ENCODE measurements at places on chromosomes 6 and 20.

DNA sequence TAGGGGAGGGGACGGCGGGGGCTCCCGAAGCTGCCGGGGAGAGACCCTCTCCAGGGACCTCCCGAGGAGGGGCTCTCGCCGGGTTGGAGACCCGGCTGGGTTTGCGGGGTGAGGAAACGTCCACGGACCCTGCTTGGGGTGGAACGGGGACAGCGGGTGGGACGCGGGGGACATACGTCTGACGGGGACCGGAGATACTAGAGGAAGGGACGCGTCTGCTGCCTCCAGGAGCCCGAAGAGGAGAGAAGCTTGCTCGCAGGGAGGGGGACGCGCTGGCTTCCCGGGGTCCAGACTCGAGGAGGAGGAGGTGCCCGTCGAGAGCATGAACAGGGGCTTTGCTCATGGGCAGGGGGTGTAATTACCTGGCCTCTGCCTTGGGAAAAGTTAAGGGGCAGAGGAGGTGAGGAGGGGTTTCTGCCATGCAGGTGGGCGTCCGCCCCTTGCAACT lies 593 bp downstream of the DNMT3B start:
- DNase-seq, result no peak

DNA sequence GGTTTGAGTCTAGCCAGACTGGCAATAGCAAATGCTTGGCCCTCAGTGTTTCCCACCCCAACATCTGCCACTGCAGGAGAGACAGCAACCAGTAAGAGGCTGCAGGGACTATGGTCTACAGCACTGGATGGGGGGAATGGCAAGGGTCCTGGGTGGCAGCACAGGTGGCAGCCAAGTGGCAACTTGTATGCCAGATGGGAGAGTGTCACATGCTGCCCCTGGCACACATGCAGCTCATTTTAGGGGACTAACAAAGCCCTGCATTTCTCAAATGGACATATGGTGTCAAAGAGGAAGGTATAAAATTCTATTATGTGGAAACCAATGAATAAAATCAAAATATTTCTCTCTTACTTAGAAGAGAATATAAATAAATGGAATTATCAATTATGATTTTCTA lies 298.7 kb upstream of the MARCKS start:
- DNase-seq, result no peak

DNA sequence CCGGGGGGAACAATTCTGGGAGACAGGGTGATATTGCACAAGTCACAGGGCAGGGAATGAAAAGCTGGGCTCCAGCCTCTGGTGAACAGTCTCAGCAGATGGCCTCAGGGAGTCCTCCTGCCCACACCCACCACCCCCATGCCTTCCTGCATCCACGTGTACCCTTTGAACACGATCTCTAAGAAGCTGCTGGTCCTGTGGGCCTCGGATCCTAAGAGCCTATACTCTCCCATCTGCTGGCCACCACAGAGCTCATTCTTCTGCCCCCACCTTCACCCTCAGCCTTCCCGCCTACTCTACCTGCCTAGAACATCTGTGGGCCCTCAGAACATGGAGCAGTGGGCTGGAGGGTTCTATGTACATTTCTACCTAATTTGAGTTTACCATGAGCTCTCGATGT lies 60.3 kb downstream of the TRERF1 start:
- no peak for DNase-seq

DNA sequence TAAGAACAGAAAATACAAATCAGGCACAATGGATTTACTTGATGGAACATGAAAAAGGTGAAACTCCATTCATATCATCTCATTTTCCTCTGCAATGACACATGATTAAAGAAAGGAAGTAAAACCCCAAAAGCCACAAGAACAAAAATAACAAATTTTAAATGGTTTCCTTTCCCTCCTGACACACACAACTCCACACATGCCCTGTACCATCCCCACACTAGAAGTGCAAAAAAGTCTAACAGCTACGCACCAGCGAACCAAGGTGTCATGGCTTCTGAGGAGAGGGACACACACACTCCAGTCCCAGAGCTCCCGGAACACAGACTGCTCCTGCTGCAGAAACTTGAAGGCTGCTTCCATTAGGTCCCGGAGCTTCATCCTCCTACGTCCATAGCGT lies 25.3 kb downstream of the MDN1 start:
- peak; percentile 22 for DNase-seq

GRCh38 chr6:57159127-57159526 lies 13.0 kb upstream of the BAG2 start:
- no peak for DNase-seq

GRCh38 chr6:148770408-148771211 lies 23.8 kb downstream of the UST start:
- peak; percentile 36 for DNase-seq

DNA sequence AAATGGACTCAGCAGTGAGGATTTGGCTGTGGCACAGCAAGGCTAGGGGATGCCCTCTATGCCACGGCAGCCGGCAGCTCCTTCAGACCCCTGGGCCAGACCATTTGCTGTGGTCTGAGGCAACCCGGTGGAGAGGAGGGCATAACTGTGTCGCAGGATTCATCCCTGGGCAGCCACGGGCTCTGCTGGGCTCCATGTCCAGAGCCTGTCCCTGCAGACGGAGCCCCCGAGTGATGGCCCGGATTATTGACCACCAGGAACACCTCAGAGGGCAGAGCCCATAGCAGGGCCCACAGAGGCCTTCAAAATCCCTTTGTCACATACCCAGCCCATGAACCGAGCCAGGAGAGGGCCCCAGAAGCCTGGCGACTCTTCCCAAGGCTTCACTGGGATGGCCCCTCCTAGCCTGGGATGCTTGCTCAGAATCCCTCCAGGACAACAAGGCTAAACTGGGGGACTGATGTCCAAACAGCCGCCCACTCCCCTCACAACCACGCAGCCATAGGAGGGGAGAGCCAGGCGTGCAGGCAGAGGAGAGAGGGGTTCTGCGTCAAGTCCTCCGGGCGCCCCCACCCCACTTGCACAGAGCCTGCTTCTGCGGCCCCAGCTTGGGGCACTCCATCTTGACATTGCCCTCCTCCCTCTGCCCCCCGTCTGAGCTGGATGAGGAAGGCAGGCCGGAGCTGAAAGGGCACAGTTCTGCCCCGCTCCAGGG lies 68.2 kb upstream of the AFDN start:
- DNase-seq, result no peak

DNA sequence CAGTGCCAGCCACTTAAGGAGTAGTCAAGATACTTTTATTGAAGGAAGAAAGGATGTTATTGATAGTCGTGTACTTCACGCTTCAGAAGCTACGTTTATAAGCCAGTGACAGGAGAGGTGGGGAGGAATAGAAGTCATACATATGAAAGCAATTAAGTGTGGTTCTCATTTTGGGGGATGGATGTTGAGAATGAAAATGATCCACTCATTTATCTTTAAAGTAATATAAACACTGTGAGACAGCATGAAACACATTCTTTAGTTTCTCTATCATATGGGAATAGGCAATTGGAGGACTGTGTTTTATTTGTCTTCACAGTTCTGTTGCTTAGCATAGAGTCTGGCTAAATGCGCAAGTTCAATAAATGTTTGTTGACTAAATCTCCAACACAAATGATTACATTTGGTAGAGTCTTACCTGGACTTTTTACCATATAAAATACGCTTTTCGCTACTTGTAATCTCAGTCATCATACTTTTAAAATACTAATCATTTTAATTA lies 35.2 kb downstream of the AK9 start:
- no peak for DNase-seq

DNA sequence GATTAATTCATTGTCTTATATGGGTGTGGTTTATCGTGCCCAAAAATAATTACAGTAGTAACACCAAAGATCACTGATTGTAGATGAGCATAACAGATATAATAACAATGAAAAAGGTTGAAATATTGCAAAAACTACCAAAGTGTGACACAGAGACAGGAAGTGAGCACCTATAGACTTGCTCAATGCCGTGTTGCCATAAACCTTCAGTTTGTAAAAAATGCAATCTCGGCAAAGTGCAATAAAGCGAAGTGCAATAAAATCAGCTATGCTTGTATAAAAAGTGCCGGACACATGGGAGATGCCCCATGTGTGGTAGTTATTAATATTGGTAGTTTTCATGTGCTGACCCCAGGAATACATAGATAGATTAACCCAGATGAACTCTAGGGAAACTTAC lies 192.6 kb downstream of the NRN1 start:
- no peak for DNase-seq

DNA sequence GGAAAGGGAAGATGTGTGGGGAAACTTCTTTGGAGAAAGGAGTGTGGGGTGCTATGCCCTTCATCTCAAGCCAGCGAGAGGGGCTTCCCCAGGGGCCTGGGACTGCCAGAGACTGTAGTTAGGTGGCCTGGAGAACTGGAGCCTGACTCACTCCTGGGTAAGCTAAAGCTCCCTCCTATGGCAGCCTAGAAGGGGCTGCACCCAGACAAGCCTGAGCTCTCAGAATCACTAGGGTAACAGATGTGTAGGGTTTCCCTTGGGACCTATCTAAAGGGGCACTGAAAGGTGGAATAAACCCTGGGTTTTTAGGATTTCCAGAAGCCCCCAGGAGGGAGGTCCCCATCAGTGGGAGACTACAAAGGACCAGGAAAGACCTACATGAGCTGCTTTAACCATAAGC lies 1.6 kb upstream of the ARMC2 start:
- peak; percentile 27 for DNase-seq

- DNase-seq, result no peak
Observed at GRCh38 chr6:155200012-155200411, 63.8 kb upstream of the CLDN20 start.

DNA sequence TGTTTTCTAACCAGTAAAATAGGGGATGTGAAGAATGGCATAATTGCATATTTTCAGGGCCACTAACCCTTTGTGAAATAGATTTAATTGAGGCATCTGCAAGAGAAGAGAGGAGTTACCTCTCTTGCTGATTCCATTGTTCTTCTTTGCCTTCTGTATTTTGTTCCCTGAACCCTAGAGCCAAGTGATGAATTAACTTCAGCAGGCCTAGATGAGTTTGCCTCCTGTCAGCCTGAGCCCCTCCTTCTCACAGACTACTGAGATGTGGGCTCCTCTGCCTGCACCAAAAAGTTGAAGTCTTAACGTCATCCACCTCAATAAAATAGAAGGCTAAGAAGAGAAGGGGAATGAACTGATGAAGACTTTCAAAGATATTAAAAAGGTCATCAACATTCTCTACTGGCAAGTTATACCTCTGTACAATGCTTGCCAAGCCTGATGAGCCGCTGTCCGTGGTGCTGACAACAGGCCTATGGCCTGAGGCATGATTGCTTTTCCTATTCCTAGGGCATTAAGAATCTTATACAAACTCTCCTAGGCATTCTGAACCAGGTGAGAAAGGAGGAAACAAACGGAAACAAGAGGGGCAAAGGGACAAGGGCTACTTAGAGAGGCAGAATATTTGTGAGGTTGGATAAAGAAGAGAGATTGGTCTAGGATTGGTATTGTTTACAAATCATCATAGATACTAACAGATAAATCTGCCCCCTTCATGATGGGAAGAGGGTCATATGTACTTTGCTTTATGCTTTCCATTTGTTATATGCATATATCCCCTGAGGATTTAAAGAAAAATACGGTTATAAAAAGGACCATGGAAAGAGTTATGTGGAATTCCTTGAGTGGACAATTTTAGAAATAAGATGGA lies 46.8 kb downstream of the CD24 start:
- DNase-seq, result no peak

DNA sequence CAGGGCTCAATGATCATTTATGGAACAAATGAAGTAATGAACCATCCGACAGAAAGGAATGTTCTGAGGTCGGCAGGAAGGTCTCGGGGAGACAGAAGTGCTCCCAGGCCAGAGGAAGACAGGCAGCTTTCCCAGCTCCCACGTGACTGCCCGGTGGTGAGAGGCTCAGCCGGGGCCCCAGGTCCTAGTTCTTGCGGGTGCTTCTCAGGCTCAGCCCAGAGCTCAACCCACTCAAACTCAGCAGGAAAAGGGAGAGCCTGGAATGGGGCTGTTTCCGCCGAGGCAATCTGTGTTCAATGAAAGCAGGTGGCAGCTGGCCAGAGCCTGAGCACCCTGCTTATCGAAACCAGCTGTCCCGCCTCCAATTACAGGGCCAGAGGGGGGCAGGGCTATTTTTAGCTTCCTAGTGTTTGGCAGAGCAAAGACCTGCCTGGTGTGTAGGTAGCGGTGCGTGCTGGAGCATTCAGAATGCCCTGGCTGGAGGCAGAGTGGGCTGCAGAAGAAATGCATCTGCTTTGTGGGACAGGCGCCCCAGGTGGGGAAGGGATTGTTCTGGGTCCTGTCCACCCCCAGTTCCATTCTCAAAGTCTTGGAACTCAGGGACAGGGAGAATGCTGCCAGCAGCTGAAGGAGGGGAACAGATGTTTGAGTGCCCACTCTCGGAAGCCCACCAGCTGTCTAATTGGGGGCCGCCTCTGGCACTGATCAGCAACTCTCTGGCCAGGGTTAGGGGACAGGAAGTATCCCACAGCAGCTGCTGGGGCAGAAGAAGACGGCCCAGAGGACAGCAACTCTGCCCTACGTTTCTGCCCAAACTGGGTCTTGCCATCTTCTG lies 145.1 kb downstream of the PREX1 start:
- no peak for DNase-seq

DNA sequence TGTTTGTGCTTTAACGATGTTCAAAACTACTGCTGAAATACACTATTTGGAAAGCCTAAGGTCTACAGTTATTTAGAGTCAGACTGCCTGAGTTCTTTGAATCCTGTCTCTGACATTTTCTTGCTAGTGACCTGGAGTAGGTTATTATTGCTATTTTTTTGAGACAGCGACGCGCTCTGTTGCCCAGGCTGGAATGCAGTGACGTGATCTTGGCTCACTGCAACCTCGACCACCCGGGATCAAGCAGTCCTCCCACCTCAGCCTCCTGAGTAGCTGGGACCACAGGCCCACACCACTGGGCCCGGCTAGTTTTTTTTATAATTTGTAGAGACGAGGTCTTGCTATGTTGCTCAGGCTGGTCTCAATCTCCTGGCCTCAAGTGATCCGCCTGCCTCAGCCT lies 96.6 kb downstream of the TIAM2 start:
- no peak for DNase-seq

DNA sequence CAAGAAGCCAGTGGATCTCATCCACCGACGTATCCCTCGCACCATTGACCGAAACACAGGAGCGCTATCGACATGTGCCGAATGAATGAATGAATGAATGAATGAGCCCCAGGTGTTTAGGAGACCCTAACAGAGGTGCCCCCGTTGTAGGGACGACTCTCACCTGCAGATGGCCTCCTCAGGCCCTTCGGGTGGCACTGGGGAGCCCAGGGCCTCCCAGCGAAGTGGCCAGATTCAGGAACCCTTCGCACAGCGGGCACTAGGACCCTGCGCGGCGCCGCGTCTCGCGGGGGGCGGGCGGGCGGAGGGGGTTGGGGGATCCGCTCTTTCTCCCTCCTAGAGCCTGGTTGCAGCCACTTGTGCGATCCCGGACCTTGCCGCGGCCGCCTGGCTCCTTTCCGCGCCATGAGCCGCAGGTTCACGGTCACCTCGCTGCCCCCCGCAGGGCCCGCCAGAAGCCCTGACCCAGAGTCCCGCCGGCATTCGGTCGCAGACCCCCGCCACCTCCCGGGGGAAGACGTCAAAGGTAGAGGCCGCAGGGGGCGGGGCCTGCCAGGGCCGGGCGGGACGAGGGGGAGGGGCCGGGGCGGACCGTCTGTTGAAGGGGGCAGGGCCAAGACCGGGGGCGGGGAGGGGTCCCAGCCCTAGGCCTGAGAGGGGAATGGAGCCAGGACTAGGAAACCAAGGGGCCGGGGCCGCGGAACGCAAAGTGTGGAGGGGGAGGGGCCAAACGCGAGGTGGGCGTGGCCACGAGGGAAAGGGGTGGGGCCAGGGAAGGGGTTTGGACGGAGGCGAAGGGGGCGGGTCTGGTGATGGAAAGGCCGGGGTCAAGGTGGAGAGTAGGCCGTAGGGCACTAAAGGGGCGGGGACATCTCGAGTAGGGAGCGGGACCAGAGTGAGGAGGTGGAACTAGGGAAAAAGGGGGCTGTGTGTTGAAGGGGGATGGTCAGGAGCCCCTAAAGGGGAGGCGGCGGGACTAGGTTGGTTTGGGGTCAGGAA lies 7.4 kb upstream of the SLC12A5 start:
- no peak for DNase-seq

All from bone marrow (tissue), 2 donors.